ENCODE measurements at places on chromosomes 2 and 18.

DNA sequence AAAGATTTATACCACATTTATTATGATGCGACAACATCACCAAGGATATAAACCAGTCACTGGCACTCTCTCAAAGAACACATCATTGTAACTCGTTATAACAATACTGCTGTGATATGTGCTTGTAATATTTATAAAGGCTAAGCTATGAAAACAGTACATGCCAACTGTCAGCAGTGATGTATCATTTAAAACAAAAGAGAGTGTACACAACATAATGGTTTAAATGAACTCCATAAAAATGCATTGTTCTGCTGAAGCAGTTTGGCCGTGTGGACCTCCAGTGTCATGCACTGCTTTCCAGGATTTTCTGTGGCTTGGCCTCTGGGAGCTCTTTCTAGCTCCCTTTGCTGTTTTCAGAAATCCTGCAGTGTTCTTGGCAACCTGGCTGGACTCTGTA lies 215.6 kb downstream of the MTX2 start:
- DNase-seq, result no peak

- DNase-seq, result peak; percentile 20
Measured at GRCh38 chr2:109331896-109332848, 203.2 kb downstream of the SH3RF3 start.

- no peak for DNase-seq
Measured at GRCh38 chr2:102055346-102055990, 63.7 kb downstream of the IL1R2 start.

DNA sequence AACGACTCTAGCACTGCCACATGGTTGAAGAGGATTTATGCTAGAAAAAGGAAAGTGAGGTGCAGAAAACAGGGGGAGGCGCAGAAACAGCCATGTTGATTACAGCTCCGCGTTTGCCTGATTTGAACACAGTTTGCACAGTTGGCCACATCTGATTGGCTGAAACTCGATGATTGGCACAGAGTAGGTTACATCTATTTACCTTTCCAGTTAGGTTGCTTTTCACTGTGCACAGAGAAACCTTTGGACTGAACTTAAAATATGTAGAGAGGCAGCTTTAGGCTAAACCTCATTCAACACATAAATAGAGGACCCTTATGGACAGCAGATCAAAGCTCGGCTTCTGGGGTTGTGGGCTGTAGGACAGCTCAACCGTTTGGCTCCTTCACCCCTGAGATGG lies 153.7 kb upstream of the APCDD1 start:
- DNase-seq, result no peak

DNA sequence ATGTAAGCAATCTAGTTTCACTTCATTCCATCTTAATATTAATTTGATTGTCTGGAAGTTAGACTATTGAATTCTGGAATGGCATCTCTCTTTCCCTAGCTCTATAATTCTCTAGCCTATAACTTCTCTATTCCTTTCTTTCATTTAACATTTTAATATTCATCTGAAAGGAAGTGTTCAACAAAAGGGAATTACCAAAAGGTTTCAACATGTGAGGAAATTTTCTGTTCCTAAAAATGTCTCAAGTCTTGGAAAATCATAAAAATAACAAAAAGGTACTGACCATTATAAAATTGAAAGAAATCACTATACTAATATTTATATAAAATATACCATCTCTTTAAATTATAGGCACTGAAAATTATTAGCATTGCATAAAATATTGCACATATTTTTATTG lies 228.7 kb downstream of the TXNL1 start:
- no peak for DNase-seq

DNA sequence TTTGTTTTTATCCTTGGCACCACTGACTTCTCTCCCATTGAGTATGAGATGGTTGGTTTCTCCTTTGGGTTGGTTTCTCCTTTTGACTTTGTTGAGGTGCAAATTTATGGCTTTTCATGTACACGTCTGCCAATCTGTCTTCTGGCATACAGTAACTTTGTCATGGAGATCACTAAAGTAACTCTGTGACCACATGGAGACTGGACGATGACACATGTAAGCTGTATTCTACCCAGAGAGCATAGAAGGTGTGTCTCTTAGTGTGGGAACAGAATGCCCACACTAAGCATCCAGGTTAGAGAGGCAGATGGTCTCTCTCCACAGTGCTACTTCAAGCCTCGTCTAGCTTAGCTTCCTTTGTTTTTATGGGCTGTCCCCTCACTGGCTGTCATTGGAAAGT lies 897.5 kb downstream of the SUCLG1 start:
- DNase-seq, result no peak

DNA sequence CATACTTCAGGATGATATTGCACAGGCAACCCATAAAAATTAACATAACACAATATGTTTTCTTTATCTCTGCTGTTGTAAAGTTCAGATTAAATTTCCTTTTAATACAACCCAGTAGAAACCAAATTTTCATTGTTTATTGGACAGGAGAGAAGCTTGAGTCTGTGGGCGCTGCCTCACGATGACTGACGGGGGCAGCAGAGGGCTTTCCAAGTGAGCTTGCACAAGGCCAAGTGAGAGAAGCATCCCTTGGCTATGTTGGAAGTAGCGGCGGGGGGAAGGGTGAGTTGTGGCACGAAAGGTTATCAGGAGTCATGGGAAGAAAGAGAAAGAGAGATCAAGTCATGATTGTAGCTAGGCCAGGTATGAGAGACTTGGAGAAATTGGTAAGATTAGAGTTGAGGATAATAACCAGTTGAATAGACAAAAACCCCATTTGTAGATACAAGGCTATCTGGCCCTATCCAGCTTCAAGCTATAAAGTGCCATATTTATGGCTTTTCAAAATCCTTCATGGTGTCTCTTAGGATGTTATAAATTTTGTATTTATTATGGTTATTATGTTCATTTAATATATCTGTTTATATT lies 413.7 kb upstream of the FAM98A start:
- peak; percentile 84 for DNase-seq

DNA sequence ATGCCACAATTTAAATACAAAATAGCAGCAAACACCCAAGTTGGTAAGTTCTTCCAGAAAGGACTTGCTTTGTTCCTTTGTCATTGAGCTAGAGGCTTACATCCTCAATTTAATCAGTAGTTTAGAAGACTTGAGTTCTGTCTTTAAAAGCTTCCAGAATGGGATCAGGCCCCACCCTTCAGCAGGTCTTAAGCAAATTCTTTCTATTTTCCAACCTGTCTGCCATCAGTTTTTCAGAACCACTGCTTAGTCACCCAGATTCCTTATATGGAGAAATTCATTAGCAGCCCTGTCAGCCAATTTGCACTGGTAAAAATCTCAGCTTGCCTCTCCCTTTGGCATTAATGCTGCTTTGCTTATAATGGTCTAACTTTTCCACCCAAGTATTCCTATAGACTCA lies 263.6 kb upstream of the HNMT start:
- DNase-seq, result no peak

- no peak for DNase-seq
Measured at GRCh38 chr2:23350041-23350791, 34.8 kb upstream of the KLHL29 start.

- DNase-seq, result no peak
Measured at GRCh38 chr2:48034295-48034694, 128.0 kb upstream of the FBXO11 start.

DNA sequence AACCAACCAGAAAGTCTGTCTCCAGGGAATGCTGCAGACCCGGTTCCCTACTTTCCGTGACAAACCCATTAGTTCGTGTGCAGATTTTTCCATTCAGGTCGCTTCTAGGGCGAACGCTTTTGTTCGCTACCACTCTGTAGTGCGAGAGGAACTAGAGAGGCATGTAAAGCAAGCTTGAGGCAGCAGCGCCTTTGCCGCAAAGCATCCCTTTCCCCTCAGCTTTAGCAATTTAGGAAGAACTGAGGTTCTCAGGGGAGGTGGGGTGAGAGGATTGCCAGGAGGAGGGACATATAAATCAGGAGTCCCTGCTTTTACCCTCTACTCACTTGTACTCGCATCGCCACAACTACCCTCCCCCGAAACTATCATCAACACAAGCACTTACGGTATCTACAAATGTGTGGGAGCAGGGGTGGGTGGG lies 748 bp upstream of the ZNF804A start:
- DNase-seq, result peak; percentile 23

DNA sequence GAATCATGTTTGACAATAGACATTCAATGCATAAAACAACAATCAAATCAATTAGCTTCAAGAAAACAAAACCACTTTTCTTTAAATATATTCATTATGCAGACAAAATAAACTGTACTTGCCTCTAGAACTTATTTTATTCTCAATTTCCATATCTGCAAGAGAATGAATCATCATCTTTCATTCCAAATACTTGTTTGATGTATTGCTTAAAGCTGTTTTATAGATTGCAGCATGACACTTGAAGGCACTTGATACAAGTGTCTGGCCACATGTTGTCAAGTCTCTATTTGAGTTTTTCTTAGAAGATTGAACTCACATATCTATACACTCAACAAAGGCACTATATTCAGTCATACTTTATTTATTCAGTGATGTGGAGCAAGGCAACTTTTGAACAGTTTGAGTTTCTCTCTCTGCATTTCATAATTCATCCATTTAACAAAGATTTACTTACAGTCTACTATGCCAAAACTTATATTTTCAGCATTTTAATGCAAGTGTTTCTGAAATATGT lies 38.7 kb upstream of the DDX18 start:
- DNase-seq, result no peak

- DNase-seq, result no peak
Measured at GRCh38 chr18:22342625-22343024, 75.1 kb downstream of the CTAGE1 start.

- no peak for DNase-seq
Measured at GRCh38 chr2:173502296-173502695, 147.6 kb downstream of the CDCA7 start.

DNA sequence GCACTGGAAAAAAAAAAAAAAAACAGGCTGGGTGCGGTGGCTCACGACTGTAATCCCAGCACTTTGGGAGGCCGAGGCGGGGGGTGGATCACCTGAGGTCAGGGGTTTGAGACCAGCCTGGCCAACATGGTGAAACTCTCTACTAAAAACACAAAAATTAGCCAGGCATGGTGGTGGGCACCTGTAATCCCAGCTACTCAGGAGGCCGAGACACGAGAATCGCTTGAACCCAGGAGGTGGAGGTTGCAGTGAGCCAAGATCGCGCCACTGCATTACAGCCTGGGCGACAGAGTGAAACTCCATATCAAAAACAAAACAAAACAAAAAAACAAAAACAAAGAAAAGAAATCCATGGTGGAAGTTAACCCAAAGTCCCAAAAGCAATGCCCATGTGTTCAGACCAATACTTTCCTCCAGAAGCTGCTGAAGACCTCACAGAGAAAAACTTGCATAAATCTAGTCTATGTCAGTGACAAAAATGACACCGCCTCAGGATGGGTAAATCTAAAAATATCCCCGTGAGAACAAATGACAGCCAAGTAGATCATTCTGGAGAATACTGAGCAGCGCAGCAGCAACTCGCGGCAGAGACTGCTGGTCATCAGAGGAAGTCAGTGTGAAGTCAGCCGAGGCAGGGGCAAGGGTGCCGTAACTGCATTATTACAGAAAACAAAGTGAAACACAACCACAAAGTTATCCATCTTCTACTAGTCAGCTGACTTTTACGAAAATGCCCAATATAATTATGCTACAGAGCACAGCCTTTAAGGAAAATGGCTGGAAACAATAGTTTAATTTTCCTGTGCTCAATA lies 41.0 kb downstream of the LPIN2 start:
- DNase-seq, result no peak

DNA sequence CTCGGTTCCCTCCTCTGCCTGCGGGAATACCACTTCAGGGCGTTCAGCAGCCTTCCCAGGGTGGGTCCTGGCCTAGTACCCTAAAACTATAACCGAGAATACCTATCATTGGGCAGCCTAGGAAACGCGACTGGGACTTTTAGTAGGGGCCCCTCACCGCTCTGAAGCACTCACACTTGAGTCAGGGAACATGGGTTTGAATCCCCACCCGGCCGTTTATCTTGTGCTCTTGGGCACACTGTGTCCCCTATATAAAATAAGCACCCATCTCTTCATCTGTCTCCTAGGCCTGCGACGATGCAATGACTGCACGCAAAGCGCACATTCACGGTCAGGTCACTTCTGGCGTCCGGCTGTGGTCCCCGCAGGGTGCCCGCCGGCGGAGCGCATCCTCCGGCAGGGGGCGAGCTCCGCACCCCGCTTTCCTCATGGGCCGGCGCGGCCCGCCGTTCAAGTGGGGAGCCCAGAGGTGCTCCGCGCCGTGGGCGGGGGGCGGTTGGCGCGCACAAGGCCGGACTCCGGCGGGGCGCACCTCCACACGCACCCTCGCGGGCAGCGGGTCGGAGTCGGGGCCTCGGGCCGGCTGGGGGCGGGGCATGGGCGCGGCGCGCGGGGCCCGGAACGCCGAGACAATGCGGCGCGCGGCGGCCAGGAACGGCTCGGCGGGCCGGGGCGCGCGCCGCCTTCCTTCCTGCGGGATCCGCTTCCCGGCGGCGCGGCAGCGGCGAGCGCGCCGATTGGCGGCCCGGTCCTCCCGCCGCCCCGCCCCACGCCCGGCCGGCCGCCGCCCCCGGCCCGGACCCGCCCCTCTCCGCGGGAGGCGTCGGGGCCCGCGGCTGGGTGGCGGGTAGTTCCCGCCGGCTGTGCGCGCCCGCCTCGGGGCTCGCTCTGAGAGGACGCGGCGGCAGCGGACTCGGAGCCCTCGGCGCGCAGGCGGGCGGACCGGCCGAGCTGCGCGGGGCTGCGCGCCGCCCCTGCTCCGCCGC lies at the start of gene ASAP2:
Gene ASAP2 (plus strand): TSS at position 850 of the 986 bp plus-strand sequence. CDS start 293 bp downstream, outside the sequence.
- DNase-seq, result peak; percentile 62

DNA sequence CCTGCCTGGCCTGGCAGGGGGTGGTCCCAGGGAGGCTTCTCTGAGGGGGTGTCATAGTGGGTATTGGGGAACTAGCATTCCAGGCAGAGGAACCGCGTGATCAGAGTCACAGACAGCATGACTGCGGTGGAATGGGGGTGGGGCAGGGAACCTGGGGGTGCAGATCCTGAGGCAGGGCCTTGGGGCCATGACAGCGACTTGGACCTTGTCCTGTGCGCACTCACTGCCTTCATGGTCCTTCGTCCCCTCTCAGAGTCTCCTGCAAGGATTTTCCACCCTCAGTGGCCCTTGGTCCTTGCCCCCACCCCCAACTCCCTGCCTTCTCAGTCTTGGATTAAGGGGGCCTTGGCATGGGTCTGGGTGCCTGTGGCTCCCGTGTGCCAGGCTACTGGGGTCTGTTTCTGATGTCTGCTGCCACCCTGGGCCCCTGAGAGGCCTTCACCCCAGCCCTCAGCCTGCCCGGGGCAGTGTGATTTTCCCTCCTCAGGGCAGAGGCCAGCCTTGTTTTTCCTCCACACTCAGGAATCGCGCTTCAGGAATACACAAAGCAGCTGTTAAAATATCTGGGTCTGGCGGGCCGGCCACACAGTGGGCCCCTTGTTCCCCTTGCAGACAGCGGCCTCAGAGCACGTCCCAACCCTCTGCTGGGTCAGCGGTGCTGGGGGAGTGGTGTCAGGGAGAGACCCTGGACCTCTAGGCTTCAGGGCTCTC lies 51.6 kb downstream of the GLI2 start:
- DNase-seq, result no peak
